Left lung (tissue), 14 donors: ENCODE measurements at places on chromosomes 7 and 10.

- peaks cover 22% of the 10 kb centered on the region for H3K4me1 ChIP-seq
- H3K36me3 ChIP-seq = no peaks in the 10 kb centered on the region
- no peaks in the 10 kb centered on the region for H3K27me3 ChIP-seq
- no peak overlapping the region for H3K4me3 ChIP-seq
- H3K27ac ChIP-seq = no peak overlapping the region
Observed at GRCh38 chr10:77601488-77601887, 36.1 kb downstream of the KCNMA1 start.

GRCh38 chr10:121942749-121943416, 15.1 kb upstream of the ATE1 start:
- no peak overlapping the region for H3K27ac ChIP-seq
- no peaks in the 10 kb centered on the region for H3K4me1 ChIP-seq
- H3K27me3 ChIP-seq = no peaks in the 10 kb centered on the region
- no peaks in the 10 kb centered on the region for H3K36me3 ChIP-seq
- H3K4me3 ChIP-seq = no peak overlapping the region
- DNase-seq = no peak

DNA sequence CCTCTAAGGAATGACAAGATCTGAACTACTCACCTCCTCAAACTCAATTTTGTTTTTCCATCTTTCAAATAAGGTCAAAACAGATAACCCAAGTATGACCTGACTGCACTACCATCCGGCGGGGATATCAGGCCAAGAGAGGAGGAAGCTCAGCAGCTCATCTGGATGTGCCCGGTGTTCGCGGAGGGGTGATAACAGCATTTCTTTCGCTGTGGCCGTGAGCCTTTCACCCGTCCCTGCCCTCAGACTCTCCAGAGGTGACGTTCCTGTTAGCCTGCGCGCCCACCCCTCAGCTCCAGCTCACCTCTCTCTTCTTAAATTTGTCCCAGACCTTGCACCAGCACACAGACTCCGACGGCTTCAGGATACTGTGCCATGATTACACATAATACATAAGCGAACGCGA, 526 bp downstream of the ZNF248 start:
- DNase-seq = no peak
- H3K27me3 ChIP-seq = no peaks in the 10 kb centered on the region
- no peaks in the 10 kb centered on the region for H3K36me3 ChIP-seq
- H3K4me1 ChIP-seq = no peaks in the 10 kb centered on the region
- peak overlapping the region; percentile 97 for H3K27ac ChIP-seq

GRCh38 chr7:48118041-48118440, 29.0 kb downstream of the UPP1 start:
- DNase-seq = no peak
- no peak overlapping the region for H3K27ac ChIP-seq
- no peaks in the 10 kb centered on the region for H3K36me3 ChIP-seq
- no peak overlapping the region for H3K4me3 ChIP-seq
- H3K27me3 ChIP-seq = no peaks in the 10 kb centered on the region

DNA sequence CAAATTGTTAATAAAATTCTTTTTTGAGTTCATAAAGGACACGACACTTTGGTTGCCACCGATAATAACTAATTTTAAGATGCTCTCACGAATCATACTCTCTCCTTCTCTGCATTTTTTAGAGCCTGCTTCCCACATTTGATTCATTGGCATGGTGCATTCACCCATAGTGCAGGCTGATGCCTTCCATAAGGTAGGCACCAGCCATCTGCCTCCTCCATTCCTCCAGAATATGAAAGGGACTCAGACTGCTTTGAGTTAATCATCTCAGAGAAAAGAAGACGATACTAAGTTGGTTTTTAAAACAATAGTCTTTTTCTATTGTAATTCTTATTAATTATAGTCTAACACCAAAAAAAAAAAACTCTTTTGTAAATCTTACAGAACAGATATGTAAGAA, 33.9 kb upstream of the LRRN3 start:
- DNase-seq = no peak
- H3K4me3 ChIP-seq = no peak overlapping the region

DNA sequence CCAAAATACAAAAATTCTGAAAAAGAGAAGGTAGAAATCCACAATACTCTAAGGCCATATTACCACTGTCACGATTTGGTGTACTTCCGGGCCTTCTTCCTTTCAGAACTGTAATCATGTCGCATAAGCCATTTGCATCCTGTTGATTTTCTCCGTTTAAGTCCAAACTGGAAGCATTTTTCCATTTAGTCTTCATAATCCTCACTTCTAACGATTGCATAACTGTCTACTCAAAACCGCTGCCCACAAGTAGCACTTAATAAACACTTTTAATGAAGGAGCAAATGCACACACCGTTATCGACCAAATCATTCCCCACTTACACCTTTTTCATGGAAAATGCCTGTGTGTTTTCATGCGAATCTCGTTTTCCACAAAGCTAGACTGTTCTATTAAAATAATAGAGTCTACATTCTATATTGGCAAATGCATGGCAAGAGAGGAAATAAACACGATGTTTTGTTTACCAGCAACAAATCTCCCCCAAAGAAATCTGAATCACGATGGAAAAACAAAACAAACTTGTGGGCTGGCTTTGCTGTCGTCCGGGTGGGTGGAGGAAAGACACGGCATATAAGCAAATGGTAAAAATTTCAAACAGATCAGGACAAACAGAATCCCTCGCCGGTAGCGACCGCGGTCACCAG, 1.0 kb downstream of the ATE1 start:
- DNase-seq = no peak
- peak overlapping the region; percentile 99 for H3K27ac ChIP-seq
- H3K4me1 ChIP-seq = peaks cover 5% of the 10 kb centered on the region
- no peaks in the 10 kb centered on the region for H3K36me3 ChIP-seq

DNA sequence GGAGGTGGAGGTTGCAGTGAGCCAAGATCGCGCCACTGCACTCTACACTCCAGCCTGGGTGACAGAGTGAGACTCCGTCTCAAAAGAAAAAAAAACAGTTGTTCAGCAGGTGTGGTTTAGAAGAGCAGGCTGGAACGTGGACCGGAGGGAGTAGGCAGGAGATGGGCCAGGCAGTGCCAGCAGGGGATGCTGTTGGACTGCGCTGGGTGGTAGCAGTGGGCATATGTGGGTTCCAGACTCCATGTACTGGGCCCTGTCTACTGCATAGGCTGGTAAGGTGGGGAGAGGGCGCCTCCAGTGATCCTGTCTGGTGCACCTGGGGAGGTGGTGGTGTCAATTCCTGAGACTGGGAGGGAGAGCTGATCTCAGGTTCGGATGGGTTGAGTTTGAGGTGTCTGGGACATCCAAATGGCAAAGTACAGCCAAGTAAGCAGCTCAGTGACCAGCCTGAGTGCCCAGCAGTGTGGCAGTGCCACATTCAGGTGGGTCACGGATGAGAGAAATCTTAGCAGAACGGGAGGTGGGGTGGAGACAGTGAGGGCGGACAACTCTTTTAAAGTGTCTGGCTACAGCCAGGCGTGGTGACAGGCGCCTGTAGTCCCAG, 25.9 kb downstream of the SFXN4 start:
- H3K27ac ChIP-seq = no peak overlapping the region
- H3K27me3 ChIP-seq = no peaks in the 10 kb centered on the region
- H3K4me3 ChIP-seq = no peak overlapping the region
- no peaks in the 10 kb centered on the region for H3K36me3 ChIP-seq
- H3K4me1 ChIP-seq = no peaks in the 10 kb centered on the region

DNA sequence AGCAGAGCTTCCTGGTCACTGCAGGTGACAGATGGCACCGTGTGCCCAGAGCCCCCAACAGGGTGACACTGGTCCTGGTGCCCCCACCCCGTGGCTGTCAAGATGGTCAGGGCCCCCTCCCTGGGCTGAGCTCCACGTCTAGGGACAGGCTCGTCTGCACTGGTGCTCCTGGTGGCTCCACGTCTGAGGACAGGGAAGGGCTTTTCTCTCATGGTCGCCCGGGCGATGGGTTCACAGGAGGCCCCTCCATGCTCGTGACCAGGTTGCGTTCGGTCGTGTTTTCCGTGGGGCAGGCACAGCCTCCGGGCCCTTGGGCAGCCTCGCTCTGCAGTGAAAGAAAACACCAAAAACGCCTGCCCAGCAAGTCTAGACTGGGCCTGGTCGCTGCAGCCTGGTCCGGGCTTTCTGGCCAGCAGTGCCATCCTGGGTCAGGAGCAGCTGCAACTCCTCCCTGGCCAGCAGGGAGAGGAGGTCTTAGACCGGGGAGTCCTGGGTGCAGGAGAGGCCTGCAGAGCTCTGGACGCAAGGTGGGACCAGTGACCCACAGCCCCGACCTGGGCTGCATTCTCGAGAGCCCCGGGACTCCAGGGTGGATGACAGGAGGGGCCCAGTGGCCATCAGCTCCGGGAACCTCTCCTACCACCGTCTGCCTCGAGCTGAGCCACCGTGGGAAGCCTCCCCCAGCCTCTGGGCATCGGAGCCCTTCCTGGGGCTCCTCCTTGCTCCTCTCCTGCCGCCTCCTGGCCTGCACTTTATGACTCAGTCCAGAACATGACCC, 27.9 kb upstream of the UTF1 start:
- DNase-seq = no peak
- no peak overlapping the region for H3K27ac ChIP-seq
- no peaks in the 10 kb centered on the region for H3K4me1 ChIP-seq
- H3K36me3 ChIP-seq = no peaks in the 10 kb centered on the region
- H3K4me3 ChIP-seq = no peak overlapping the region

DNA sequence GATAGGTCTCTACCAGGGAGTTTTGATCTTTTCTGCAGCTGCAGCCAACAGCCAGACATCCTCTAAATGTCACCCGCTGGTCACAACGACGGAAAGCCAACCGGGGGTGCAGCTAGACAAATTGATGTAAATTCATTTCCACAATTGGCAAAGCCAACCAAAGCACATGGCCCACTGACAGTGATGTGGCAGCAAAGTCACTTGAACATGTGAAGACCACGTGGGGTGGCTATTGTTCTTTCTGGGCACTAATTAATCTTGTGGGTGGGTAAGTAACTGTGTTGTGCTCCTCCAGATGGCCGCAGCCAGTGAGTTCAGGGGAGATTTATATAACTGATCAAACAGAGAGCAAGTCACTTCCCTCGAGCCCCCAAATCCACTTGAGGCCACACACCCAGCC, 354.1 kb downstream of the ANKRD30A start:
- no peak for DNase-seq
- H3K36me3 ChIP-seq = no peaks in the 10 kb centered on the region

- no peak overlapping the region for H3K4me3 ChIP-seq
- H3K4me1 ChIP-seq = no peaks in the 10 kb centered on the region
- H3K27ac ChIP-seq = no peak overlapping the region
- H3K36me3 ChIP-seq = no peaks in the 10 kb centered on the region
- no peak for DNase-seq
Observed at GRCh38 chr7:40644454-40645188, 509.8 kb downstream of the SUGCT start.

DNA sequence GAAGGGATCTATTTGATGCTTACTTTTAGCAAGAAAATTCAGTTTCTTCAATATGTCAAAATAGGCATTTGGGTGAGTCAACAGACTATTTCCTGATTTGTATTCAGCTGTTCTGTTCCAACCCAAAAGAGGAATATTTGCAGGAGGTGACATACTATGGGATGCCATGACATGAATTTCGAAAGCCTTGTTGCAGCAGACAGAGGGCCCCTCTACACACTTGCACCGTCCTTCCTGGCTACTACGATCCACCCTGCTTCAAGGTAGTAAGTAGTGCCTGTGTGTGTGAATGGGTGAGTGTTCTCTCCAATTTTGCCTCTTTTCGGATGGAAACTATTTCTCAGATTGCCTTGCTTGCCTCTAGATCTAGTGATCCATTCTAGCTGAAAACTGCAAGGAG, 413.0 kb upstream of the ADARB2 start:
- H3K4me3 ChIP-seq = no peak overlapping the region
- no peaks in the 10 kb centered on the region for H3K36me3 ChIP-seq
- no peak overlapping the region for H3K27ac ChIP-seq
- DNase-seq = no peak
- H3K4me1 ChIP-seq = no peaks in the 10 kb centered on the region

GRCh38 chr10:51367127-51367526, 292.8 kb downstream of the PRKG1 start:
- H3K4me3 ChIP-seq = no peak overlapping the region
- peak; percentile 11 for DNase-seq
- H3K27ac ChIP-seq = no peak overlapping the region
- no peaks in the 10 kb centered on the region for H3K27me3 ChIP-seq
- H3K4me1 ChIP-seq = no peaks in the 10 kb centered on the region

- H3K27ac ChIP-seq = peak overlapping the region; percentile 99
- H3K4me1 ChIP-seq = peaks cover 57% of the 10 kb centered on the region
- H3K4me3 ChIP-seq = peak overlapping the region; percentile 67
- peak; percentile 90 for DNase-seq
Observed at GRCh38 chr7:1531263-1531978, 919 bp downstream of the MAFK start.

GRCh38 chr10:33661580-33662336, 327.3 kb upstream of the NRP1 start:
- no peaks in the 10 kb centered on the region for H3K4me1 ChIP-seq
- H3K4me3 ChIP-seq = no peak overlapping the region
- no peaks in the 10 kb centered on the region for H3K36me3 ChIP-seq
- no peaks in the 10 kb centered on the region for H3K27me3 ChIP-seq
- no peak overlapping the region for H3K27ac ChIP-seq
- no peak for DNase-seq
